ENCODE measurements at places on chromosomes 1 and 21. TPM values are rescaled to one million over a fixed set of nuclear protein-coding genes. Genes with fewer than 3 reads are reported as not detected.

Gene RYR2
- 0.32 TPM for total RNA-seq

Gene JAM2
- not detected for total RNA-seq

Gene CFHR2
- total RNA-seq: not detected

Gene KIF14
- 17.2 TPM for total RNA-seq

Gene TMEM82
- total RNA-seq: not detected

Gene ZMPSTE24
- 62.0 TPM for total RNA-seq

Gene UBE2U
- total RNA-seq: not detected

Gene PLA2G2C
- not detected for total RNA-seq

Gene QSOX1
- 505 TPM for total RNA-seq

Gene TRIM46
- total RNA-seq: 1.8 TPM

Gene LCE1B
- not detected for total RNA-seq

Gene SPRR5
- total RNA-seq: not detected

Gene SPRR2F
- not detected for total RNA-seq

Gene ZC3H11A
- total RNA-seq: 103 TPM

Gene KCNT2
- 3.3 TPM for total RNA-seq

Gene B3GALT5
- 48.2 TPM for total RNA-seq

GRCh38 chr1:116257836-116258235, 115.2 kb upstream of the ATP1A1 start:
- no peaks in the 10 kb centered on the region for H3K4me1 ChIP-seq
- peaks cover 22% of the 10 kb centered on the region for H3K27me3 ChIP-seq
- no peak for DNase-seq
- no peaks in the 10 kb centered on the region for H3K36me3 ChIP-seq

- no peak for DNase-seq
- no peaks in the 10 kb centered on the region for H3K4me1 ChIP-seq
- peaks cover 18% of the 10 kb centered on the region for H3K36me3 ChIP-seq
Measured at GRCh38 chr1:43938892-43939587, 5.4 kb downstream of the ARTN start.

GRCh38 chr1:31855038-31855845, 39.4 kb upstream of the SPOCD1 start:
- H3K4me1 ChIP-seq: no peaks in the 10 kb centered on the region
- H3K27ac ChIP-seq: no peak overlapping the region
- no peaks in the 10 kb centered on the region for H3K27me3 ChIP-seq
- no peak overlapping the region for H3K4me3 ChIP-seq

GRCh38 chr1:65321879-65322278, 12.5 kb downstream of the DNAJC6 start:
- no peaks in the 10 kb centered on the region for H3K36me3 ChIP-seq
- no peak overlapping the region for H3K4me3 ChIP-seq

DNA sequence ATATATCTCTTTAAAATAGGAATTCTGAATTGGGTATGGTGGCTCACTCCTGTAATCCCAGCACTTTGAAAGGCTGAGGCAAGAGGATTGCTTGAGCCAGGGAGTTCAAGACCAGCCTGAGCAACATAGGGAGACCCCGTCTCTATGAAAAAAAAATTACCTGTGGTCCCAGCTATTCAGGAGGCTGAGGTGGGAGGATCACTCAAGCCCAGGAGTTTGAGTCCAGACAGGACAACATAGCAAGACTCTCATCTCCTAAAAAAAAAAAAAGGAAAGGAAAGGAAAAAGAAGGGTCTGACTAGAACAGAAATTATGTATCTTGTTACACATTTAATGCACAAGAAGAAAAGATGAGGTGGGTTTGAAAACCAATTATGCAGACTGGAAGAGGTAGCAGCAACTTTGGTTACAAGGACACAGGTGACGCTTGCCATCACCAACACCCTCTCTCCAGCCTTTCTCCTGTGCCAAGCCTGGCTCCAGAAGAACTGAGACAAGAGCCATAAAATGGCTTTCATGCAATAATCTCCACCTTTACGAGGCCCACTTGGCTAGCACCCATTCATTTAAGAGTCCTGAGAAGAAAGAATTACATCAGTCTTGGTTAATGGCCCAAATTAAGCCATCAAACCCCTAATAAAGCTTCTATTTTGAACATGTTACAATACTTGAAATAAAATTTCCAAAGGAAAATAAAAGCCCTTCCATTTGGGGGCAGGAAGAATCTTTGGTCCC, 4.8 kb upstream of the SELENBP1 start:
- H3K27ac ChIP-seq: no peak overlapping the region
- no peak for DNase-seq
- no peak overlapping the region for H3K4me3 ChIP-seq
- peaks cover 21% of the 10 kb centered on the region for H3K4me1 ChIP-seq
- H3K36me3 ChIP-seq: peaks cover 5% of the 10 kb centered on the region
- peaks cover 15% of the 10 kb centered on the region for H3K27me3 ChIP-seq

GRCh38 chr1:203367057-203367456, 16.1 kb upstream of the FMOD start:
- peaks cover 96% of the 10 kb centered on the region for H3K27me3 ChIP-seq
- H3K27ac ChIP-seq: no peak overlapping the region
- no peaks in the 10 kb centered on the region for H3K4me1 ChIP-seq
- DNase-seq: no peak
- H3K36me3 ChIP-seq: no peaks in the 10 kb centered on the region
- no peak overlapping the region for H3K4me3 ChIP-seq

GRCh38 chr1:3577300-3577699, 34.0 kb downstream of the MEGF6 start:
- H3K4me1 ChIP-seq: no peaks in the 10 kb centered on the region
- no peaks in the 10 kb centered on the region for H3K36me3 ChIP-seq
- no peak for DNase-seq
- H3K4me3 ChIP-seq: no peak overlapping the region
- no peaks in the 10 kb centered on the region for H3K27me3 ChIP-seq

- no peaks in the 10 kb centered on the region for H3K36me3 ChIP-seq
- DNase-seq: peak; percentile 81
- no peak overlapping the region for H3K4me3 ChIP-seq
- H3K27me3 ChIP-seq: no peaks in the 10 kb centered on the region
- peaks cover 13% of the 10 kb centered on the region for H3K4me1 ChIP-seq
- H3K27ac ChIP-seq: no peak overlapping the region
Measured at GRCh38 chr1:162056043-162056442, 13.4 kb upstream of the NOS1AP start.

DNA sequence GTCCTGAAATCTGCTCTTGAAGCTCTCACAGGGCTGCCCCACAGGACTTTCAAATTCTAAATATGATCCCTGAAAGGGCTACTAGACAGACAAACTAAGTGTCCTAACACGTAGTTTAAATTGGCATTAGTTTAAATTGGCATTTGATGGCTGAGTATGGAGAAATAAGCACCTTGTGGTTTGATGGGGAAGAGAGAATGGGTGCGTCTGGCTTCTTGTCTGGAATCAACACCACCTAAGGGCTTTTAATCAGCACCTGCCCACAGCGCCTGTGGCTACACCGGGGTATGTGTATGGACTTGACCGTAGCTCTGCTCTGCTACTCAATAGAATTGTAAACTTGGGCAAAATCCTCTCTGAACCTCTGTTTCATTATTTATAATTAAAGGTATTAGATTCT, 5.7 kb upstream of the LAMB3 start:
- no peaks in the 10 kb centered on the region for H3K27me3 ChIP-seq
- peaks cover 41% of the 10 kb centered on the region for H3K4me1 ChIP-seq
- peaks cover 17% of the 10 kb centered on the region for H3K36me3 ChIP-seq

DNA sequence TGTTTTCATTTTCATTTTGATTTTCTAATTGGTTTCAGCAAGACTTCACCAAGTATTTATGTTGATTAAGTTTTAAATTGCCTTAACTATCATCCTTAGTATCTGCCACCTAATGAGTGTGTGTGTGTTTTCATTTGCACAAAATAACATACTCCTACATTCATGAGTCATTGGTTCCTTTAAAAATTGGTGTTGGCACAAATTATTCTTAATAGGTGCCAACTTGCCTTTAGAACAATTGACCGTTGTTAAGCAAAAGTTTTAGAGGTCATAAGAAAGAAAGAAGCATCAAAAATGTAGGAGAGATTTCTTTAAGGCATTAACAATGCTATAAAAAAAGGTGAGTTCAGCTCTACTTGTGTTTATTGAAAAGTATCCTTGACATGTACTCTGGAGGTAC, 77.5 kb downstream of the FNBP1L start:
- H3K4me1 ChIP-seq: peaks cover 16% of the 10 kb centered on the region
- peaks cover 28% of the 10 kb centered on the region for H3K36me3 ChIP-seq
- no peak overlapping the region for H3K4me3 ChIP-seq
- no peak overlapping the region for H3K27ac ChIP-seq

DNA sequence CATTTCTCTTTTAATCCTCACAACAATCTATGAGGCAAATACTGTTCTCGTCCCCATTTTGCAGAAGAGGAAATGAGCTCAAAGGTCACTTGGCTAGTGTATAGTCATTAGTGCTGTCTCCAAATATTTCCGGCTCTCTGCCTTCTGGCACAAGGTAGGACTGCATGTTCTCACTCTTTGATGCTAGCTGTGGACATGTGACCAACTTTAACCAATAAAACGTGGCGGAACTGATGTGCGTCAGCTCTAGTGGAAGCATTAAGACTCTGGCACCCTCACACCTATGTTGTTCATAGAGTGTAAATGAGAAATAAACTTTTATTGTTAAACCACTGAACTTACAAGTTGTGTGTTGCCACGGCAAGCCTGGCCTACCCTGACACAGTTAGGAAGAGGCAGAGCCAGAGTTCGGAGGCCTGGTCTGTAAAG, 5.0 kb upstream of the KIF21B start:
- no peak for DNase-seq
- no peaks in the 10 kb centered on the region for H3K4me1 ChIP-seq
- H3K27ac ChIP-seq: no peak overlapping the region
- H3K4me3 ChIP-seq: no peak overlapping the region

GRCh38 chr1:94855307-94855700, 35.1 kb downstream of the SLC44A3 start:
- no peak overlapping the region for H3K4me3 ChIP-seq
- H3K4me1 ChIP-seq: no peaks in the 10 kb centered on the region
- no peak overlapping the region for H3K27ac ChIP-seq
- DNase-seq: no peak
- H3K36me3 ChIP-seq: peaks cover 2% of the 10 kb centered on the region

- H3K4me1 ChIP-seq: no peaks in the 10 kb centered on the region
- no peak overlapping the region for H3K4me3 ChIP-seq
- no peaks in the 10 kb centered on the region for H3K36me3 ChIP-seq
- H3K27ac ChIP-seq: no peak overlapping the region
- no peaks in the 10 kb centered on the region for H3K27me3 ChIP-seq
Measured at GRCh38 chr1:172766462-172766861, 107.6 kb downstream of the FASLG start.

GRCh38 chr21:45419162-45419561, 14.2 kb downstream of the COL18A1 start:
- no peak for DNase-seq
- H3K4me1 ChIP-seq: peaks cover 15% of the 10 kb centered on the region

GRCh38 chr21:32861866-32862265, 90.3 kb upstream of the PAXBP1 start:
- H3K4me1 ChIP-seq: no peaks in the 10 kb centered on the region
- peaks cover 68% of the 10 kb centered on the region for H3K27me3 ChIP-seq
- no peaks in the 10 kb centered on the region for H3K36me3 ChIP-seq

GRCh38 chr1:172455451-172455850, 11.6 kb upstream of the PIGC start:
- no peak overlapping the region for H3K4me3 ChIP-seq
- peaks cover 40% of the 10 kb centered on the region for H3K4me1 ChIP-seq
- DNase-seq: no peak
- H3K27me3 ChIP-seq: no peaks in the 10 kb centered on the region

DNA sequence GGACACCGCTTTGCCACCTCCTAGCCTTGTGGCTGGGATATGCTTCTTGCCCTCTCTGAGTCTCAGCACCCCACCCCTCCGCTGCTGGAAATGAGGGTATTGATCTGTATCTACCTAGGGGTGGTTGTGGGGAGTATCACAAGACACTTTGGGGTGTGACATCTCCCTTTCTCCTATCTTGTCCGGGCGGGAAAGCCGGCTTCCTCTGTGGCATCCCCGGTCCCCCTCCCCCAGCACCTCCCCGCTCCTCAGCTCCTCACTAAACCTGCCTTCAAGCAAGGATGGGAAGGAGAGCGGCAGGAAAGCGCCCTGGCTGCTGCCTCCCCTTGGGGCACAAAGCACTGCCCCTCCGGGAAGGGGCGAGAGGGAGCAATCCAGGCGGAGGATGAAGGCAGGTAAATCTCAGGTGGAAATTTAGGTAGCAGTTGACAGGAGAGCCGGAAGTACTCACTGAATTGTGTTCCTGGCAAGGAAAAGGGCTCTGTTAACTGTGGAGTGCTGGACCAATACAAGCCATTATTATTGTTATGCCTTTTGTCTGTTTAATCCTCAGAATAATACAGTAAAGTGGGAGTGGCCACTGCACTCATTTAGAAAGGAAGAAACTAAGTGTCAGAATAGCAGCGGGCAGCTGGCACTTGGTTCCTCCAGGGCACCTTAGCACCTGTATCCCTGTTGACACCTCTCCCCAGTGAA, 49.0 kb upstream of the LRP8 start:
- H3K36me3 ChIP-seq: no peaks in the 10 kb centered on the region
- peaks cover 33% of the 10 kb centered on the region for H3K27me3 ChIP-seq
- no peak overlapping the region for H3K4me3 ChIP-seq
- DNase-seq: no peak

DNA sequence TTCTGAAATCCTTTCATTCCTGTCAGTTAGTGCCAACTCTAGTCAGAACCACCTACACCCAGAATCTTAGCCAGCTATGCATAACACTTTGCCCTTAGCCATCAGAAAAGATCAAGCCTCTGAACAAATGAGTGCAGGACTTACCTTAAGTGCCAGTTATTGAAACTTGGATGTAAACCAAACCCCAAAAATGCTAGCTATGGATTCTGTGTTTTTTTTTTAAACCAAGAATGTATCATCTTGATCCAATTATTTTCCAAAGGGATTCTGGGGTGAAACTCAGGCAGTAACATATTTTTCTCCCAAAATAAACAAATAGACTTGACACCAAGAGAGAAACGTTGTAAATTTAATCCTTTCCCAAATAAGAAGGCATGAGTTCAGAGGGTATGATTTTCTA, 538.6 kb upstream of the ADAMTS5 start:
- H3K27ac ChIP-seq: no peak overlapping the region
- H3K4me3 ChIP-seq: no peak overlapping the region
- no peak for DNase-seq
- H3K27me3 ChIP-seq: no peaks in the 10 kb centered on the region
- no peaks in the 10 kb centered on the region for H3K36me3 ChIP-seq

- H3K36me3 ChIP-seq: no peaks in the 10 kb centered on the region
- peak overlapping the region; percentile 91 for H3K27ac ChIP-seq
- DNase-seq: peak; percentile 57
- H3K4me1 ChIP-seq: peaks cover 57% of the 10 kb centered on the region
- peak overlapping the region; percentile 25 for H3K4me3 ChIP-seq
- H3K27me3 ChIP-seq: no peaks in the 10 kb centered on the region
Measured at GRCh38 chr1:223180731-223181321, 37.8 kb upstream of the TLR5 start.

DNA sequence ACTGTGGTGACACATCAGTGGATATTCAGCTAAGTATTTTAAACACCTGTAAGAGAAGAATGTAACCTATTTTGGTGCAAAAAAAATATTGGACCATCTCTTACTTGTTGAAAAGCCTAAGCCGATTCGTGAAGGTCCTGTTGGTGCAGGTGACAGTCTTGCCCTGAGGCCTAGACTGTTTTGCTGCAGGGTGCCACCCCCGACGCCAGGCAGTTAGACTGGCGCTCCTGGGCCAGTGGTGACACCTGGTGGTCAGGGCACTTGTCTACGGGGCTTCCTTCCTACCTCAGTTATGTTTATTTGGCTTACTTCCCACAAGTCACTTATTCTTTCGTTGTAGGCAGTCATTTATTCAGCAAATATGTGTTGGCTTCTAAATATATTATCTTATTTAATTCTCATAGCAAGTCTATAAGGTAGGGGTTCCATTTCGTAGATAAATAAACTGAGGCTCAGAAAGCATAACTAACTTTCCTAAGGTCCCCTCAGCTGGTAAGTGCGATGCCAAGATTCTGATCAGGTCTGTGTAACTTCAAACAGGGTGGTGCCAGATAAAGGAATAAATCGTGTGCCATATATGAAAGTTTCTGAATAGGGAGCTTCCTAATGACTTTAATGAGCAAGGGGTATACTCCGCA, 1.9 kb downstream of the EEIG2 start:
- H3K27ac ChIP-seq: no peak overlapping the region
- no peaks in the 10 kb centered on the region for H3K27me3 ChIP-seq
- H3K4me1 ChIP-seq: no peaks in the 10 kb centered on the region
- H3K36me3 ChIP-seq: peaks cover 8% of the 10 kb centered on the region
